Urinary bladder (tissue), 4 donors: ENCODE measurements at places on chromosomes 11 and 22. TPM values are rescaled to one million over a fixed set of nuclear protein-coding genes. Genes with fewer than 3 reads are reported as not detected.

The KCNK7 gene
- 0.63 TPM for total RNA-seq

DNA sequence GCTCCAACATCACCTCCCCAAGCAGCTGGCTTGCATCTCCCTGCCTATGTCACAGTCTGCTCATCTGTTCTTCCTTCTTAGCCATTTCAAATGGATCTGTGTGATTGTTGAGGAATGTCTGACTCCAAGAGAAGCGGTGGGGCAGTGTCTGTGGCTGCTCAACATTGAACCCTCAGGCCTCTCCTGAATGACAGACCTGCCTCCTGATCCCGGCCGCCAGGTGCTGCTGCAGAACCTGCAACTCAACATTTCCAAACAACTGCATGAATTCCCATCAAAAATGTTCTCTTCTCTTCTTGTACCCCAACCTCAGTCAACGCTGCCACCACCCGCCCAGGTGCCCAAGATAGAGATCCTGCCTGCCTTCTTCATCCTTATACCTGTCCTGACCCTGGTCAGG, 132.5 kb downstream of the FBXO7 start:
- no peak for DNase-seq

- DNase-seq, result no peak
Observed at GRCh38 chr11:61696602-61697001, 16.4 kb downstream of the DAGLA start.

DNA sequence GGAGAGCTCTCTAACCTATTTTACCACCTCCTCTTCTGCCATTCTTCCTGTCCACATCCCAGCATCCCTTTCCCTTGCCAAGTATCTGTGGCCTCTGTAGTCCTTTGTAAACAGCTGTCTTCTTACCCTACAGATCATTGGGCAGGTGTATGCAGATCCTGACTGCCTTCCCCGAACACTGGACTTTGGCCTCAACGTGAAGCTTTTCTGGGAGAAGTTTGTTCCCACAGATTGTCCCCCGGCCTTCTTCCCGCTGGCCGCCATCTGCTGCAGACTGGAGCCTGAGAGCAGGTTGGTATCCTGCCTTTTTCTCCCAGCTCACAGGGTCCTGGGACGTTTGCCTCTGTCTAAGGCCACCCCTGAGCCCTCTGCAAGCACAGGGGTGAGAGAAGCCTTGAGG, 17.3 kb downstream of the PIK3IP1 start:
- DNase-seq, result no peak

GRCh38 chr11:122633219-122633829, 22.2 kb upstream of the UBASH3B start:
- no peak for DNase-seq

The OR52K2 gene
- not detected for total RNA-seq

DNA sequence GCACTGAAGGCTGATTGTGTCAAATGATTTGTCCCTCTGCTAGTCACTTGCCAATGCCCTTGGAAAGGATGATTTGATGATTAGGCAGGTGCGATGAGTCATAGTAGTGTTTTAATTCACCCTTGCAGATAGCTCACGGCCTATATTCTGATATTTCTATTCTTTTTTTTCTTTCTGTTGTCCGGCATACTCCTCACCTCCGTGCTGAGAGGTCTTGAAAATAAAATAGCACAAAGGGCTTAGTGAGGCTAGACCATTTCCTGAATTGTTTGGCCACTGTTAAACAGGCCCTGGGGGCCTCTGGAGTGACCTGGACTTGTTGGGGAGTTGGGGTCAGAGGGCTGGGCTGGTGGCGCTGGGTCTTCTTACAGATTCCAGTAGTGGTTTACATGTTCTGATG, 99.8 kb downstream of the ZBTB16 start:
- no peak for DNase-seq

- DNase-seq, result no peak
Observed at GRCh38 chr11:36010010-36010740, 66.3 kb downstream of the LDLRAD3 start.

- no peak for DNase-seq
Observed at GRCh38 chr22:23181721-23182308, 1.5 kb downstream of the BCR start.

The ASCL3 gene
- total RNA-seq, result not detected

DNA sequence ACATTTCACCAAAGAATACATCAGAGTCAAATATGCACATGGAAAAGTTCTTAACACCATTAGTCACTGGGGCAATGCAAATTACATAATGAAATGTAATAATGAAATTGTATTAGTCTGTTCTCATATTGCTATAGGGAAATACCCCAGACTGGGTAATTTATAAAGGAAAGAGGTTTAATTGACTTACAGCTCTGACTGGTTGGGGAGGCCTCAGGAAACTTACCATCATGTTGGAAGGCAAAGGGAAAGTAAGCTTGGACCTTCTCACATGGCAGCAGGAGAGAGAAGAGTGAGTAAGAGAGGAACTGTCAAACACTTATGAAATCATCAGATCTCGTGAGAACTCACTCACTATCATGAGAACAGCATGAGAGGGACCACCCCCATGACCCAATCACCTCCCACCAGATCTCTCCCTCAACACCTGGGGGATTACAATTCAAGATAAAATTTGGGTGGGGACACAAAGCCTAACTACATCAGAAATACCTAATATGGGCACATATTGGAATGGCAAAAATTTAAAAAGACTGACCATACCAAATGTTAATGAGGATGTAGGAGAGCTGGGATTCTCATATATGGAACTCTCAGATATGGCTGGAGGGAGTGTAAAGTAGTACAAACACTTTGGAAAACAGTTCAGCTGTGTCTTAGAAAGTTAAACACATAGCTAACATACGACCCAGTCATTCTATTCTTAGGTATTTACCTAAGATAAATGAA, 65.1 kb upstream of the CD44 start:
- DNase-seq, result no peak

DNA sequence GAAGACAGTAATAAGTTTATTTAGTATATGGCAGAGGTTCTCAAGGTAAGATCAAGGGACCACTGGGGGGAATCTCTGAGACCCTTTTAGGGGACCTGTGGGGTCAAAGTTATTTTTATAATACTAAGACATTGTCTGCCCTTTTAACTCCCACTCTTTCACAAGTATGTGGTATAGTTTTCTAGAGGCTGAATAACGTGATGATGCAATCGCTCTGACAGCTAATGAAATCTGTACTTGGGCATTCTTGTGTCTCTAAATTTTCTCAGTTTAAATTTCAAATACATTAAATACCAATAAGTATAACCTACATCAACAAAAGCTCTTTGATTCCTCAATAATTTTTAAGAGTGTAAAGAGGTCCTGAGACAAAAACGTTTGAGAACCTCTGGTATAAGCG, 147.9 kb downstream of the ATG16L2 start:
- DNase-seq, result no peak

The SCT gene
- not detected for total RNA-seq

DNA sequence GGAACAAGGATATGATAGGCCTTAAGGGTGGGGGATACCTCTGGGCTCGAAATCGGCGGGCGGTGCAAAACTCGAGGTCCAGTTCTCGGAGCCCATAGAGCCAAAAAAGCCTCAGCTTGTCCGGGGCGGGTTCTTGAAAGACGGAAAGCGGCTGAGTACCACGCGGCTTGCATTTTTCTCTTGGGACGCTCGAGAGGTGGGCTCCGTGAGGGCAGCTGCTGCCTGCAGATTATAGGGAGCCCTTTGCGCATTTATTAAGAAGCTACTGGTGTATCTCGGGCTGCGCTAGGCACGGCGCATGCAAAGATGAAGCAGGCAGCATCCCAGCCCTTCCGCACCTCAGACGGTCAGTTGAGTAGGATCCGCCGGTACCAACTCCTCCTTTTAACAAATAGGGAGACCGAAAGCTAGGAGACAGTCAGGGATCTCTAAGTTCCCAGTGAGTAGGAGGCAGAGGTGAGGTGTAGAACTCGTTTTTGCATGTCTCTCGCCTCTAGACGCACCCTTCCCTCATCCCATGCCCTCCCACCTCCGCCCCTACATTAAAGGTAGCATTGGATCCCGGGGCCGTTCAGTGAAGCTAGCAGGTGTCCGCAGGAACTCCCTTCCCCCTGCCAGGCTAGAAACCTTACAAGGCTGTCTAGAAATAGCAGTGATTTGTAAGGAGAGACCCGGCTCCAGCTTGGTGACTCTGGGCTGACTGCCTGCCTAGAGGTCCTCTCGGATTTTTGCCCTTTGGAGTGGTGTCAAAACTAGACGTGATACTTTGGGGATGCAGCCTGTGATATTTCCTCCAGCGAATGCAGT, 768 bp downstream of the LDHA start:
- no peak for DNase-seq

The P2RX6 gene
- total RNA-seq, result 0.74 TPM

The SAC3D1 gene
- total RNA-seq, result 3.0 TPM

The MUC6 gene
- not detected for total RNA-seq

DNA sequence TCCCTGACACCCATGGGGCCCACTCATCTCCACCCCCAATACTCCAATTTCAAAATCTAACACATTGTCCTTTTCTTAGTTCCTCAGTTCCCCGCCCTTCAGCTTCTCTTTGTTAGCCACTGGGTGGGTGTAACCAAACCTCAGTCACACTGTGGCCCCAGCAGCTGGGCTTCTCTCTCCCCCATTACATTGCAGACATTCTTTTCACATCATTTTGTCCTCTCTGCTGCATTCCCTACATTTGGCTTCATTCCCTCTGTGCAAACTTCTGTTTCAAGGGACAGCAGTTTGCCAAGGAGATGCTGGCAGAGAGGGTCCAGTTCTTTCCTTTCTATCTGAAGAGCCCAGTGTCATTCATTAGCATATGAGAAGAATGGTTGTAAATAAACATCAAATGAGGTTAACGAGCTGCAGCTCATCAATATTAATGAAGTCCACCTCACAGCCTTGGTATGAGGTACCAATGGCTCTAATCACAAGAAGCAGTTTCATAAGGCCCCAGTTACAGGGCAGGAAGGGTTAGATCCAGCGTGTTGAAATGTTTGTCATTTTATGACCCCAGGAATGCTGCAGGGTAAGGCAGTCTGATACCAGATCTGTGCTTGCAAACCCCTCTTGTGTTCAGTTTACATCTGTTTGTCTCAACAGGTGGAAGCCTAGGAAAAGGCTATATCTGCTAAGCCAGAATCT, 72.3 kb downstream of the ARFGAP2 start:
- DNase-seq, result no peak

The SLC22A9 gene
- not detected for total RNA-seq

DNA sequence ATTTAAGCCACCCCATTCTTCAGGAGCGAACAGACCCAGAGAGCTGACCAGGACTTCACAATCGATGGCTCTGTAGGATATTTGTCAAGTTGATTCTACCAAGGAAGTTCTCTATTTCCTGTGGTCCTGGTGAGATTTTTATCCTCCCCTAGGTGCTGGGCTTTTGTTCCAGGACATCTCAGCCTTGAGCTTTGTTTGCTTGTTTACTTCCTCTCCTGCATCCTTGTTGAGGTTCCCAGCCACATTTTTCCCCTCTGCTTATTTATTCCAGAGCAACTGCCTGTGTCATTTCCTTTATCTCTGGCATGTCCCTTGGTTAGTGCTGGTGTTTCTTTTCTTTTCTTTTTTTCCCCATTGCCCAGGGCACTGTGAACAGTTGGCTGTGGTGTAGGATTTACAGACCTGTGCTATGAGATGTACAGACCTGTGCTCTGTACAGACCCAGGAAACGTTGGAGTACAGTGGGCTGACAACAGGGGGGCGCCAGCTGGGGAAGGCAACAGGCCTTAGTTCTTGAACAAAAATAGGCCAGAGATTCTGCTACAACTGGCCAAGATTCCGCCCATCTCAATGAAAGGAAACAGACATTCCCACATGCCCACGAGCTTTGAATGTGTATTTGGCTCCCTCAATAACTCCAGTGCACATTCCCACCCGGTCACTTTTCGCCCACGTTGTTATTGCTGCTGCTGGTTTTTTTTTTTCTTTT, 235.9 kb upstream of the DDI1 start:
- DNase-seq, result no peak
